SJCRH30 (cell line): ENCODE measurements at places on chromosomes 12 and 14. TPM values are rescaled to one million over a fixed set of nuclear protein-coding genes. Genes with fewer than 3 reads are reported as not detected.

DNA sequence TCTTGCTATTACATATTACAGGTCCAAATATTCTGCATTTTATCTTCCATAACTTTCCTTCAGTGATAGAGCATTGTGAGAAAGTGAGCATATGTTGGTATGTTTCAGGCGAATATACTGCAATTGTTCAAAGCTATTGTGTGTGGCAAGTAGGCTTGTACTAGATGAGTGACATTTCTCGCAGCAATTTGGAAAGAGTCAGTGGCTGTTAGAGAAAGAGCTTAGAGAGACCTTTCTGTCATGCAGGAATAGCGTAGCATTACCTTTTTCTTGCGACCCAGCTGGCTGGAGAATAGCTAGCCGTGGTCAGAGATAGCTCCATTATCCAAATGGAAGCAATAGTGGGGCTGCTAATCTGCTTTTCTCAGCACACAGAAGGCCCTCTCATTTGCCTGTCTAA lies 678.5 kb upstream of the FOXG1 start:
- DNase-seq: no peak

- DNase-seq: no peak
These were observed 8.0 kb downstream of the NCOR2 start for GRCh38 chr12:124559182-124560017.

The PACS2 gene
- 33.4 and 43.4 TPM in 2 replicates for total RNA-seq

DNA sequence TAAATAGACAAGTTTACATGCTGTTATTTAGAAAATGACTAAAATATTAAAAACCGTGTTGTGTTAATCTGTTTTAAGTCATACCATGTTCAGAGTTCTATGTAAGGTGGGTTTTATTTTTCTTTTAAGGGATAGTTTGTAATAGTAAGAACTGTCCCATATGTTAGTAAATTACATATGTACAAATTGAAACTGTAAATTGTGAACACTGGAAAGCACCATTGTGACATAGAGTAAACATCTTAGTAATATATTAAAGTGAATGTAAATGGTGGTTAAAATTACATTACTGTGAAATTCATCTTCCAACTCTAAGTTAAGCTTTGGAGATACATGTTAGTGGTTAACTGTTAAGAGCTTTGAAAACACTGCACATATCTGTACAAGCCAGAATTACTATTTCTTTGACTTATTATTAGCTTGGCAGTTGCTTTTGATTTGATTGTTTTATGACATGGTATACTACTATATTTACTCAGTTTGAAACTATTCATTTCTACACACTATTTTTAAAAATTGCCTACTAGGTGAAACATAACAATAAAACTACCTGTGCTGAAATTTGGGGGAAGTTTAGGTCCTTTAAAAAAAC lies 27.4 kb upstream of the DIP2B start:
- DNase-seq: no peak

- no peak for DNase-seq
These were observed 151.3 kb downstream of the BCL11B start for GRCh38 chr14:99120526-99121318.

The TAS2R9 gene
- 0.15 and 0.16 TPM in 2 replicates for total RNA-seq

DNA sequence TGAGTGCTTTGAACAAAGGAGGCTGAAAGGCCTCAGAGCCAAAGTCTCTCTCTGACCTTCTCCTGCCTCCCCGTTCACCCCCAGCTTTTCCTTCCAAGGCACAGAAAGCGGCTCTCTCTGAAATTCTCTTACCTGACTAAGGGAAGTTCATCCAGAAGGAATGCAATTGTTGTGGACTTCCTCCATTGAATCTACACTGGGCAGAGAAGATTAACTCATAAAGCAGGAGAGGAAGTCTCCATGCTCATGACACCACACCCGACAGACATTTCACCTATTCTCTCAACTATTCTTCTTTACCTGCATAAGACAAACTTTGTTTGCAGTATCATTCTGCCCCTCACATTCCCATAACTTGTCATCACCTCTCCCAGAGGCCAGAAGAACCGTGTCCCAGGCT lies 129.3 kb upstream of the CCDC175 start:
- DNase-seq: no peak

DNA sequence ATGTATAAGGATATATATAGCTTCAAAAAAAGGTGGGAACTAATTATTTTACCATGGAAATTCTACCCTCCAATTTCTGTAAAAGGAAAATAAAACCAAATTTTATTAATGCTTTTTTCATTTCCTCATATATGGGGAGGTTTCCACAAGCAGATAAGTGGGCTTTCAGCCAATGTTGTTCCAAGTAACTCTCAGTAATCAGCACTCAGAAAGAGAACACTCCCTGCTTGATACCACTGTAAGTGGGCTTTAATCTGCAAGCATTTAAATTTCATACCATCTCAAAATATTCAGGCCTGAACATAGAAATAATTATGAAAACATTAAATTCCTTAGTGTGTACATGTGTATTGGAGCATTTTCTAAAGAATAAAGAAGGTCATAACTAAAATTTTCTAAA lies 827.6 kb downstream of the C12orf50 start:
- DNase-seq: no peak

- peak; percentile 8 for DNase-seq
These were observed 589.5 kb downstream of the NOVA1 start for GRCh38 chr14:26008290-26008689.
